ENCODE measurements at places on chromosomes 2 and 18. TPM values are rescaled to one million over a fixed set of nuclear protein-coding genes. Genes with fewer than 3 reads are reported as not detected.

Gene CDH7
- not detected for polyA plus RNA-seq

DNA sequence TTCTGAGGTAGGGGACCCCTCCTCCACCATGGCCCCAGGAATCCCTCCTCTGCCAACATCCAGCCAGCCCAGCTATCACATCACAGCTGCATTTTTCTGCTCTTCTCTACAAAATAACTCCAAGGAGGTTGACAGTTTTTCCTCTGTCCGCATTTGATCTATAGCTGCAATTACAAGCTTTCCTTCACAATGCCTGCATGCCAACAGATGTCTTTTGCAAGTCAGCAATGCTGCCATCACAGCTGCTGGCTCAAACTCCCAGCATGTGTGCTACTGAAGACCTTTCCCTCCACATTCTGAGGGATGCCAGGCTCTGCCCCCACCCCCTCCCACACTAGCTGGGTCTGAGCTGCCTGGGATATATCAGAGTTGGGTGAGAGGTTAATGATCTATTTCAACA lies 51.7 kb downstream of the MCFD2 start:
- H3K4me1 ChIP-seq = peaks cover 10% of the 10 kb centered on the region
- H3K27ac ChIP-seq = no peak overlapping the region
- H3K36me3 ChIP-seq = no peaks in the 10 kb centered on the region
- no peak overlapping the region for H3K4me3 ChIP-seq
- DNase-seq = no peak

DNA sequence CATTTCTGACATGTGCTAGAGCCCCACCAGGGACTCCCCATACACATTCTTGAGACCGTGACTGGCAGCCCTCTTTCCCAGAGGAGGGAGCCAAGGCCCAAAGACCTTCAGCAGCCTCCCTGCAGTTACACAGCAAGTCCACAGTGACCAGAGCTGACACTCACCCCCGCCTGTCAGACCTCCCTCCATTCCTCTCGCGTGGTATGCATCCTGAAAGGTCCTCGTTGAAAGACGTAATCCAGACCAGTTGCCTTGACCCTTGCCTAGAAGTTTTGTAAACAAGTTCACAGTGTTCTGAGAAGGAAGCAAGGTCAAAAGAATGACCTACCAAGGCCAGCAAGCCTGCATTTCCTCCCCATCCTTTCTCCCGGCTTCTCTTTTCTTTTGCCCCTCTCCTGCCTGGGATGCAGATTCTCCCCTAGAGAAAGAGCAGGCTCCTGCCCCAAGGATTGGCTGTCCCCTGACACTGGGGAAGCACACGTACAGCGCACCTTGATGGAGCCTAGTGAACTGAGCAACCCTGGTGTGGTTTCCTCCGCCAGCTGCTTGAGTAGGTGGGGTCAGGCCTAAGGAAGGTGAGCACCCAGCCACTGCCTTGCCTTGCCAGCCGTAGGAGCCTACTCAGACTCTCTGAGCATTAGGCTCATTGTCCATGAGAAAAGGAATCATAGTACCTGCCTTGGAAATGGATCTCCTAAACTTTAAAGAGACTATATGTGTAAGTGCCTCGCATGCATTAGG lies 18.3 kb downstream of the TRIB2 start:
- no peak overlapping the region for H3K27ac ChIP-seq
- DNase-seq = no peak
- H3K27me3 ChIP-seq = no peaks in the 10 kb centered on the region
- H3K4me1 ChIP-seq = peaks cover 3% of the 10 kb centered on the region
- no peak overlapping the region for H3K4me3 ChIP-seq

- H3K4me3 ChIP-seq = peak overlapping the region; percentile 29
- peaks cover 8% of the 10 kb centered on the region for H3K36me3 ChIP-seq
Observed at GRCh38 chr2:191304939-191305875, 60.0 kb downstream of the MYO1B start.

Gene DTYMK
- 31.6 TPM for polyA plus RNA-seq

GRCh38 chr2:227238238-227239237 lies 74.1 kb downstream of the COL4A3 start:
- H3K4me1 ChIP-seq = no peaks in the 10 kb centered on the region
- no peak overlapping the region for H3K4me3 ChIP-seq
- no peak for DNase-seq
- no peaks in the 10 kb centered on the region for H3K36me3 ChIP-seq
- no peaks in the 10 kb centered on the region for H3K27me3 ChIP-seq
- no peak overlapping the region for H3K27ac ChIP-seq

Gene RNF25
- polyA plus RNA-seq = 82.5 TPM

Gene TMEM169
- 0.07 TPM for polyA plus RNA-seq
